ENCODE measurements at places on chromosomes 11 and 22.
A peak's percentile ranks its signal among the peaks of the same experiment; 100 is the strongest.

DNA sequence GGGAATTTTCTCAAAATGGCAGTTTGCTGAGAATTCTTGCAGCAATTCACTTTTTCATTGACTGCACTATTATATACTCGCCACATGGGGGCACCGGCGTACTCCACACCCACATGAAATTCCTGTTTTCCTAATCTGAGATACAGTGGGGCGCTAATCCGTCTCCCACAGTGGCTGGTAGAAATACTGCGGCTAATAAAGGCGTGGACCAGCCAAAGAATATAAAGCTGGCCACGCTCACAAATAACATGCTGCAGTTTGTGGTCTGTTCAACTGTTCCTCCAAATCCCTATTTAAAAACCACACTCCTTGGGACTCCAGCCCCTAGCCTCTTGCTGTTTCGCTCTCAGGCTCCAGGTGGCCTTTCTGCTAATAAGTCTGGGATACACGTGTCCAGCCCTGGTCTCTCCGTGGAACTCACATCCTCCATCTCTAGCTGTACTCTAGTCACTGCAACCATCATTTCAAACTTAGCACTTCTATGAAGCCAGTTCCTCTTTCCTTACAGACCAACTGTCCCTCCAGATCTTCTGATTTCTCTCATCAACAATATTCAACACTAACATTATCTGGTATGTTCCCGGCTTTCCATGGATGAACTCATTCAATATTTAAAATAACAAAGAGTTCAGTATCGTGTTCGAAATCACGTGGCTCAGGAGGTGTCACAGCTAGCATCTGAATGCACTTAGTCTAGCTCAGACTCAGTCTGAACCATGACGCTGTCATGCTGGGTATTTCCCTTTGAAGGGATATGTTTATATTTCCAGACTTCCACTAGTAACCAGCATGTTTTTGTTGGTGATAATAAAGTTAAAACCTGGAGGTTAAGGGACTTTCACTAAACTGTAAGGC lies 22.0 kb downstream of the TBRG1 start:
- peak; percentile 3 for DNase-seq

GRCh38 chr11:112421879-112422278 lies 161.2 kb upstream of the PLET1 start:
- DNase-seq, result no peak

DNA sequence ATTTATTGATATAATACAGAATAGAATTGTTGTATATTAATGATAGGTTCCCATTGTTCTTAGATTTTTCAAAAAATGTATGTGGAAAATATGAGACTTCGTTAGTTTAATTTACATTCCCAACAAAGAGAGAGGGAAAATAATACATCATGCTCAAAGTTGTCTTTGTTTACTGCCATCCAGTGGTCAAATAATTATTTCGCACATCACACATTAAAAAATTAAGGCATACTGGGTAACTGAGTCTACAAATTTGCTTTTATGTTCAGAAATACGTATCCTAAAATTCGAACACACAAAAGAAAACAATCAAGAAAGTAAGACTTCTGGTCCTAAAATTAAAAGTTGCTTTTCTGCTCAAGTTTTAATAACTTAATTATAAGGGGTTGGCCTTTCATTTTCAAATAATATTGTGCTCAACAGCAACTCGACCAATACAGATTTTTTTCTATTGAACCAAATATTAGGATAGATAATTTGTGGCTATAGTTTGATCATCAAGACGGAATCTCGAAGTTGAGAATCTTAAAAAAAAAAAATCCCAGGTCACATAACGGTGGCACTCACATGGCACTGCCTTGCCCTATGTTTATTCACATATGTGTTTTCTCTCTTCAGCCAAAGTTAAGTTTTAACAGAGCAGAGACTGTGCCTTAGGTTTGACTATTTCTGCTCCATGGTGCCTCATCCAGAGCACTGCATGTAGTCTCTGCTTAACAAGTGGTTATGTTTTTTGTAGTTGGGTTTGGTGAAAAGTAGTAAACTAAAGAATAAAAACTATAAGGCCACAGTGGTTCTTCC lies 12.3 kb downstream of the PDGFD start:
- DNase-seq, result no peak

DNA sequence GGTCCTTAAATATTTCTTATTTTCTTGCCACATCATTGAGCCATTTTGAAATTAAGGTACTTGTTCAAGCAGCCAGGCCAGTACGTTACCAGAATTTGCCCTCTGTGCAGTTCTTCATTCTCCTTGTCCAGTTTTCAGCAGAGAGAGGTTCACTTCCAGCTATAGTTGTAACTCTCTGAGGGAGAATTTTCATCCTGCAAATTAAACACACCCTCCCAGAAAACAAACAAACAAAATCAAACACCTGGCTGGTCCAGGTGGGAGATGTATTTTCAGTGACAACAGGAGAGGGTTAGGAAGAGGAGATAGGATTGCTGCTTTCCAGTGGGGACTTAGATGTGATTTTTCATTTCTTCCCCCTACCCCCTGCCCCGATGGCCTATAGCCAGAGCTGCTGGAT lies 45.0 kb downstream of the LHFPL7 start:
- DNase-seq, result no peak

- DNase-seq, result no peak
Observed at GRCh38 chr11:131423688-131424087, 53.3 kb downstream of the NTM start.

DNA sequence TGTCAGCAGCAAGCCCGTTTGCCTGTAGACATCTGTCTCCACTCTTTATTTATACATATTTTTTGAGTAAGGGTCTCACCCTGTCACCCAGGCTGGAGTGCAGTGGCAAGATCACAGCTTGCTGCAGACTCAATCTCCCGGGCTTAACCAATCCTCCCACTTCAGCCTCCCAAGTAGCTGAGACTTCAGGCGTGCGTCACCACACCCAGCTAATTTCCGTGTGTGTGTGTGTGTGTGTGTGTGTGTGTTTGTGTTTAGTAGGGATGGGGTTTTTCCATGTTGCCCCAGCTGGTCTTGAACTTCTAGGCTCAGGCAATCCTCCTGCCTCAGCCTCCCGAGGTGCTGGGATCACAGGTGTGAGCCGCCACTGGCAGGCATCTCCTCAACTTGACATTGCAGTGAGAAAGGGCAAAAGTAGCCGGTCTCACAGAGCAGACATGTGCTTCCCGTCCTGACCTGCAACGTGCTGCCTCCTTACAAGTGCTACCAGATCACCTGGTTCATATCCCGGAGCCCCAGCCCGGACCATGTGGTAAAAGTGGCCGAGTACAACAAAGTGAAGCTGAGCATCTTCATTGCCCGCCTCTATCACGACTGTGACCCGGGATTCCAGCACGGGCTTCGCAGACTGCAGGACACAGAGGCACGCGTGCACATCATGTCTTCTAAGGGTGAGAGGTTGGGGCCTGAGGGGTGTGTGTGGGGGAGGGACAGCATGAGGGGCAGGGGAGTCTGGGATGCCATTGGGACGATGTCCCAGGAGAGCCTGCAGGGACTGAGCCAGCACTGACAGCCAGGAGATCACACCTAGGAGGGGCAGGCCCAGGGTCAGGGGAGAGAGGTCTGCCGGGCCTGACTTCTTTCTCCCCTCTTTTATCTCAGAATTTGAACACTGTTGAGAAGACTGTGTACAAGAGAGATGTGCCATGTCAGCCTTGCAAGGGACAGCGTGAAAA lies 5.6 kb upstream of the APOBEC3H start:
- DNase-seq, result no peak

DNA sequence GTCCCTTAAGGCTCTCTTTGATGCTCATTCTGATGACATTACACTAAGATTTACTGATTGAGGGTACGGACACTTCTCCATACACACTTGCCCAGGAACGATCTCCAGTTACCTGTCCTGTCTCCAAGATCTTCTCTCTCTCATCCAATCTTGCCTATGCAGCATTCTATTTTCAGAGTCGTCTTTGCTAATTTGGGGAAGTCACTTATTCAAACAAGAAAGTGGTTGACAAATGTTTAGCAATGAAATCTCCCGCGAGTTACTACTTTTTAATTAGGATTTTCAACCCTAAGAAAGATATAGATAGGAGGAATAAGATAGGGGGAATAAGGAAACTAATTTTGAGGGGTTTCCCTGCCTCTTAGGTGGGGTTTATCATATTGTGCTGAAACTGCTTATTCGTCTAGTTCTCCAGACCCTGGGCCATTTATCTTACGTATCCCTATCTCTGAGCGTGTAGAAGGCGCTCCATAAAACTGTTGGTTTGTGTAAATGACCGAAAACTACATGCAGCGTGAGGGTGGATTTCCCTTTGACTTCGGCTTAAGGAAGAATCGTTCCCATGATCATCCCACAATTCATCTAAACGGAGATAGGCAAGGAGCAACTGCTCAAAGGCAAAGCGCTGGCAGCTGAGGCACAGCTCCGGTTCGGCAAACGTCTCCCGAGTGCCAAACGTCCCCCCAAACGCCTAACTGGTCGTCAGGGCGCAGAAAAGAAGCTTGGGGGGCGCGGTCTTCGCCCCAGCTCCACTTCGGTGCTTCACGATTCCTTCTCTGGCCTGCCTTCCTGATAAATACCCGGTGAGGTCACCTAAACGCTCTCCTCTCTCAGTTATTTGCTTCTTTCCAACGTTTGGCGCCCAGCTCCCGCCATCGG lies 804 bp downstream of the APIP start:
- peak; percentile 17 for DNase-seq

- no peak for DNase-seq
Observed at GRCh38 chr11:119589001-119589400, 140.0 kb downstream of the NECTIN1 start.

DNA sequence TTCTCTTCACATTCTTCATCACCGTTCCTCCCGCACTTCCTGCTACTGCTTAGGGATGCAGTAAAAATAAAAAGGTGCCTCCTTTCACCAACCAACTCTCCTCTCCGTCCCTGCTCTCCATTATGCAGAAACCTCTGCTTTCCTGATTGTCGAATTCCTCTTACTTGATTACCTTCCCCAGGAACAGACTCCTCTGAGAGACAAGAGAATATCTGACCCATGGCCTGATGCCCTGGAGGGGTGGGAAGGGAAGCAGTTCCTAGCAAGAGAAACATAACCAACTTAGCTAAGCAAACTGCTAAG lies 80.9 kb downstream of the TRIM29 start:
- no peak for DNase-seq

DNA sequence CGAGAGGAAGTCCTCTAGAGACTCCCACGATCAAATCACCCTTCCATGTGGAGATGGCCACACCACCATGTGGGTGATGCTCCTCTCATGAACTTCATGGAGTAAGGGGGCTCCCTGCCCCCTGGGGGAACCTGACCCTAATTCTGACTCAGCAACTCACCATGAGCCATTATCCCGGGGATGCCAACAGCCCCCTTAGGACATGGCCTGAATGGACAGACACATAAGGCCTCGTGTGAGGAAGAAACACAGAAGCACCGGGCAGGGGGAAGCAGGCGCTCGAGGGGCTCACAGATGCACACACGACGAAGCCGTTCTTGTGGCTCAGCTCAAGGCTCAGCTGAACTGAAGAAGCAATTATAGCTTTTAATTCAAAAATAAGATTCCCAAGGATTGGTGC lies 99.5 kb upstream of the BID start:
- DNase-seq, result no peak

DNA sequence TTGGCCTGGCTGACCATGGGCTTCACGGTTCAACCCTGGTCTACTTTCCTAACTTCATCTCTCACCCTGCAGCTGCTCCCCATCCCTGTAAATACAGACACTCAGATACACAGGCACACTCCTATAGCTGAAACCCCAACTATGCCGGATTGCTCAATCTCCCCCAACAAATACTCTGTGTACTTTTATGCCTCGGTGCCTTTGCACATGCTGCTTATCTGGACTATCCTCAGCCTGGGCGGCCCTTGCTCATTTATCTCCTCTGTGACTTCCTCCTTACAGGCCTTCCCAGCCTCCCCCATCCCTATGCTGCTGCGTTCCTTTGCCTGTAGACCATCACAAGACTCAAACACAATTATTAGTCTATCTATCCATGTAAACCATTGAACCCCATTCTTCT lies 76.6 kb downstream of the PKNOX2 start:
- no peak for DNase-seq

- DNase-seq, result no peak
Observed at GRCh38 chr11:127844876-127845275, 742.5 kb downstream of the ETS1 start.

DNA sequence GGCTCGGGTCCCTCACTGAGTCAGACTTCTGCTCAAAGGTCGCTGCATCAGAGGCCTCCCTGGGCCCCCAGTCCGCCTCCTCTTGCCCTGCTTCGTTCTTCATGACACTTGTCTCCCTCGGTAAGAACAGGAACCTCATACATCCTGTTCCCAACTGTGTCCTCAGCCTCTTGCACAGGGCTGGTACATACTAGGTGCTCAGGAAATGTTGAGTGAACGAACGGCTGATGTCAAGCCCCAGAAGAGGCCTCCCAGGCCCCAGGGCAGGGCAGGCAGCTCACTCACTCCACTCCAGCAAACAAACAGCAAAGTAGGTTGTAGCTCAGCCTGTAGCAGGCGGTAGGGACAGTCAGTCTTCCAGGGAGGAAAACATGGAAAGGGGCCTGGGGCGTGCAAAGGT lies 17.2 kb downstream of the SYNGR1 start:
- DNase-seq, result no peak

DNA sequence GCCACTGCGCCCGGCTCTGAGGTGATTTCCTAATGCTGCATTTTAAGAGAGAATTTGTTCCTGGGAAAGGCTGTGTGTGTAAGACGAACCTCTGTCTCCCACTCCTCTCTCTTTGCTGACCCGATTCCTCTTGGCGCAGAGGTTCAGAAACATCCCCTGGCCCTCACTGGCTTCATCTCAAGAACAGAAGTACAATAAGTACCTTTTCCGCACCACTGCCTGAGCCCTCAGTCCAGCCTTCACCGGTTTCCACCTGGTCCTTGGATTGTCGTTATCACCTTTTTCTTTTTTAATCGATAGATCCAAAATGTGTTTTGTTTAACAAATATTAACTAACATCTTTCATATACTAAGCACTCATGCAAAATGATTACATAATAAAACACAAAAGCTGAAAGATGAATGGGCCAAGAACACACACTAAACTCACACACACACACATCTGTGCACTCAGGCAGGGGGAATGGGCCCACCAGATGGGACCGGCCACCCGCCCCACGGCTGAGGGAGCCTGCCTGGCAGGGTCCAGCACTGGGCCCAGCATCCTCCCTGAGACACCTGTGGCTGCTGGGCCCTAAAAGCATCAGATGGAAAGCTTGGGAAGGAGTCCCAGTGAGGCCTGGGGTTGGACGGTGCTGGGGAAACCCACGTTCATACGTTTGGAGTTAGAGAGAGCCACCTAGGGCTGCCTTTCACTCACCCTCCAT lies 50.4 kb upstream of the A4GALT start:
- no peak for DNase-seq

GRCh38 chr11:85977751-85978160 lies 91.1 kb downstream of the PICALM start:
- no peak for DNase-seq

All from stimulated activated CD4-positive, alpha-beta T cell treated with anti-CD3 and anti-CD28 coated beads, Interleukin-2, amount 100 ng/mL, for 48 hours (primary cell).